ENCODE measurements at places on chromosomes 6 and 20.

GRCh38 chr20:37544386-37544785 lies 16.7 kb upstream of the BLCAP start:
- no peak for DNase-seq

DNA sequence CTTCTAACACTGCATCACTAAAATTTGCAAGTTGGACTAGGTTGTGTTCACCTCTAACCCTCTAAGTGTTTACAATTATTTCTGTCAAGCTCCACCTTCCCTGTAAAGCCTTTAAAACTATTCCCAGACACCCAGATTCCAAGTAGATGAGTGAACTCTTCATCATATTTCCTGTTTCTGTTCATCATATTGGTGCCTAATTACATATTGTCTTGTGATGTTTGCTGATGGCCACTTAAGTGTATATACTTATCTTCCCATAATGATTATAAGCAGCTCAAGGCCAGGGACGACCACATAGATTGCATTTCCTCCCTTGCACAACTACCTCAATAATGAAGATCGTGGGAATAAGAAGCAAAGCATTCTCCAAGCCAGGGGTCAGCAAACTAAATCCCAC lies 16.8 kb downstream of the TNFRSF21 start:
- DNase-seq = no peak

GRCh38 chr20:6841128-6841527 lies 73.6 kb downstream of the BMP2 start:
- DNase-seq = no peak

DNA sequence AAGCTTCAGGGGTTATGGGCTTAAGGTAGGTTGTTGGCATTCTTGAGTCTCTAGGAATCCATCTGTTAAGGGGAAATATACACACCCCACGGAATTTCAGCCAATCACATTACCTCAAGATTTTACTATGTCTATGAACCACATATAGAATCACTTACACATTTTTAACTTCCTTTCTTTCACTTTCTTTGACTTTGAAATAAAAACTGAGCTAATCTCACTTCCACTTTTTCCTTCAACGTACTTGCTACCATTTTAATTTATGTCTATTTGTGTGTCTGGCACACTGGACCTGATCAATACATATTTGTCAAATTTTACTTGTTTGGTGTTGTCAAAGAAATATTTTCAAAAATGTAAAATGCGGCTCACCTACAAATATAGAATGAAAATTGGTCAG lies 545.4 kb upstream of the JAG1 start:
- no peak for DNase-seq

DNA sequence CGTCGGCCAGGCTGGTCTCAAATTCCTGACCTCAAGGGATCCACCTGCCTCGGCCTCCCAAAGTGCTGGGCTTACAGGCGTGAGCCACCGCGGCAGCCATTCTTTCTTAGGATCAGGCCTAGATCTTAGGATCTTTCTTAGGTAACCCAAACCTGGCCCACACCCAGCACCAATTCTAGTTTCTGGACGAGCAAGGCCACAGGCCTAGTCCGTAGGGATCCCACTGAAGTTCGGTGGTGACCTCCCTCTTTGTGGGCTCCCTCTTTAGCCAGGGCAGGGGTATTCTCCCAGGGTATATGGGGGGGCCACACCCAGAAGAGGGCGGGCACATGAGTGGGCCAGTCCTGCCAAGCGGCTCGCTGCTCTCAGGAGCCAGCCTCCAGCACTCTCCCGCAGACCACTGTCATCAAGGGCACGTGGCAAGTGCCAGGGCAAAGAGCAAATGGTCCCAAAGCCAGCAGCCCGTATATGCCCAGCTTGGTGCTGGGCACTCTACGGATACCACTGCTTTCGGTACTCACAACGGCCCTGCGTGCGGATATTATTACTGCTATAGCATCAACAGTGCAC lies 6.5 kb downstream of the PXDC1 start:
- no peak for DNase-seq

DNA sequence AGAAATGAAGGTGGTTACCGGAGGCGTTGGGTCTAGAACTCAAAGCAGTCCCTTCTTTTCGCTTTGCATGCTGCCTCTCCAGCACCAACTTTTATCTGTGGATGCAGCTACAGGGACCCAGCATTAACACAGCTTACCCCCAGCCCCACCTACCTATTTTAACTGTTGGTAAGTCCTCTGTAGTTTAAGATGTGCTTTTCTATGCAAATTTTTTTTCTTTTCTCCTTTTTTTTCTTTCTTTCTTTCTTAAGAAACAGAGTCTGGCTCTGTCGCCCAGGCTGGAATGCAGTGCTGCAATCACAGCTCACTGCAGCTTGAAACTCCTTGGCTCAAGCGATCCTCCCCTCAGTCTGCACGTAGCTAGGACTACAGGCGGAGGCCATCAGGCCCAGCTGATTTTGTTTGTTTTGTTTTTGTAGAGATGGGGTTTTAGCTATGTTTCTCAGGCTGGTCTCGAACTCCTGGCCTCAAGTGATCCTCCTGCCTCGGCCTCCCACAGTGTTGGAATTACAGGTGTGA lies 6.5 kb upstream of the USP45 start:
- DNase-seq = no peak

GRCh38 chr6:84979541-84979940 lies 215.1 kb upstream of the TBX18 start:
- DNase-seq = no peak

GRCh38 chr6:36618366-36619355 lies 24.5 kb downstream of the SRSF3 start:
- no peak for DNase-seq

DNA sequence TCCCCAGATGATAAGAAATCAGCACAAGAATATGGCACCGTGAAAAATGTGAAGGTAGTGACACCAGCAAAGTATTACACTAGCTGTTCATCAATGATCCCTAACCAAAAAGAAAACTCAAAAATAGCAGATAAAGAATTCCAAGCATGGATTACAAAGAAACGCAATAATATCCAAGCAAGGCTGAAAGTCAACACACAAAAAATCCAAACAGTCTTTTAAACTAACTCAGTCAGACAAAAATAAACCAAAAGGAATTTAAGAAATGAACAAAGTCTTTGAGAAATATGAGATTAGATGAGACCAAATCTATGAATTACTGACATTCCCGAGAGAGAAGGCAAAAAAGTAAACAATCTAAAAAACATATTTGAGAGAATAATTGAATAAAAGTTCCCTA lies 976.1 kb upstream of the MAP3K7 start:
- no peak for DNase-seq

- peak; percentile 53 for DNase-seq
These were observed 55.0 kb downstream of the GNAS start for GRCh38 chr20:58907320-58908137.

DNA sequence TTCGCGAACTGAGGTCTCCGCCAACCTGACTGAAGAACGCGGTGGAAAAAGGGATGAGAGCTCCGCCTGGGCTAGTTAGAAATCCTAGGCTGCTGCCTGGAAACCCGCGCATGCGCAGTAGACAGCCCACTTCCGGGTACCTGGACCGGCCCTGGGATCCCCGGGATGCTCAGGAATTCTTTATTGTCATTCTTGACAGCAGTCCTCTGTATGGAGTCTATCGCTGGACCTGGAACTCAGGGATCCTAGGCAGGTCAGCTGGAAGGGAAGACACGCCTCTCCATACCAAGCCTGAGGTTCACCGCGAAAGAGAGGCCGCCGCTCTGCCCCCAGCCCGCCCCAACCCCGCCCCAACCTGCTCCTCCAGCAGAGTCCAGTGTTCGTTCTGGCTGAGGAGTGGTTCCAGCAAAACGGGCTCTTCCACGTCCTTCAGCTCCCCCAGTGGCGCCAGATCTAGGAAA lies 1379.2 kb upstream of the DEFB115 start:
- peak; percentile 30 for DNase-seq

DNA sequence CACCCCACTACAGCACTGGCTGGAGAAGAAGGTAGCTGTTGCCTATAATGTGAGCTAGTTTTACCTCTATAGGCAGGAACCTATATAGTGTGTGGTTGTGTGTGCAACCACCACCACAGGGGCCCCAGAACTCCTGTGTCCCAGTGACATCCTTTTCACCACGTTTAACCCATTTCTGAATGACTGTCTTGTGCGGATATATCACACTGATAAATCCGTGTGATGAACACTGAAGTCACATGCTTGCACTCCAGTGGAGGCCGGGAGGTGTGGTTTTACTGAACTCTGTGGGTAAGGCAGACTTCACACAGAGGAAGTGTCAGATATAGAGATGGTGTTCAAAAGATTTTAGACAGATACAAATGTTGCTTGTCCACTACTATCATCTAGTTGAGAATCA lies 32.5 kb downstream of the SDHAF4 start:
- peak; percentile 7 for DNase-seq

DNA sequence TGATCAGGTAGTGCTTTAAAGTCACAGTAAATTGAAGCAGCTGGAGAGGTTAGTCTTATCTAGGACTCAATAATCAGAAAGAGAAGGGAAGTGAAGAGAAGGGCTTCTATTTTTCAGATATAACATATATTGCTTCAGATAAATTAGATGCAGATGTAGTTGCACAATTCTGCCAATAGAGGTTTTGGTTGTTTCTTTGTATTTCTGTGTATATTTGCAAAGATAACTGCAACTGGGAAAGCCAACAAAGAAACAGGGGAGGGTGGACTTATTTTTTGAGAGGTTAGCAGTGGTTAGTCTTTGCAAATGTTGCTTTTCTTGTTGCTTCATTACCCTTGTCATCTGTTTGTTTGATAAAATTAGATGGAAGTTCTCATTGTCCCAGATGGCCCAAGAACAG lies 106.6 kb downstream of the ADGRG6 start:
- no peak for DNase-seq

DNA sequence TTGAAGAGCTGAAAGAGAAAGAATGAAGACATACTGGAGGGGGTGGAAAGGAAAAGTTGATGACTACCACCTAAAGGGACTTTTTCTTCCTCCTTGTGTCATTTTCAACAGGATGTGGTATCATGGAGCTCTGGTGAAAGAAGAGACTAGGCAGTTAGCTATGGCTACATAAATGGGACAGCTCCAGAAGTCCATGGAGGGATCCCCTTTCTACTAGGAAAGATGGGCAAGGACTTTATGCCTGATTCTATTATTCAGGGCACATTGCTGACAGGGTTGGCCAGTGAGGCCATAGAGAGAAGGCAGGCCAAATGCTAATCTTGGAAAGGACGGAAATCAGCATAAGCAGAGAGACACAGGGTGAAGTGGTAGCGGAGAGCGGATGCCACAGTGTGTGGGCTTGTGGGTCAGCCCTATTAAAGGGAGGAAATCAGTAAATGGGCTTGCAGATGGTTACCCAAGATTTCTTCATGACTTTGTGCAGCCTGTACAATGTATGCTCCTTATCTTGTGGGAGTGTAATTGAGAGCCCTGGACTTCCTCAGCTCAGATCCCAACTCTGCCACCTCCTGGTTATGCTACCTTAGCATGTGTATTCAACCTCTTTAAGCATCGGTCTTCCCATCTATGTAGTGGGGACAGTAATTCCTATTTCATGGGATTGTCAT lies 77.4 kb upstream of the TMEM170B start:
- peak; percentile 24 for DNase-seq

DNA sequence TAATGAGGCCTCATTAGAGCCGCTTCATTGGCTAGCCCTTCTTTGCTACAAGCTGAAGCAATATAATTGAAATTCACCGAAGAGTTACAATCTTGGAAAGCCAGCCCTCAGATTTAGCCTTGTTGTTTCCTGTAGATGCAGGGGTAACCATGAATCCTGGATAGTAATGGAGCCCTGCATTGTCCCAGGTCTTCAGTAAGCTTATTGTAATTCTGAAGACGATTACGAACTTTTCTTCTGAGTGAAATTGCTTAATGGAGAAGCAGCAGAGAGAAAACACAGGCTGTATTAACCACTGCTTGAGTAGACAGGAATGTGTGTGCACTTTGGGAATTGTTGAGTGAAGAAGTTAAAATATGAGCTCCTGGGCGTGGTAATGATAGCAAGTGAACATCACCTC lies 26.3 kb upstream of the NAA20 start:
- DNase-seq = no peak

DNA sequence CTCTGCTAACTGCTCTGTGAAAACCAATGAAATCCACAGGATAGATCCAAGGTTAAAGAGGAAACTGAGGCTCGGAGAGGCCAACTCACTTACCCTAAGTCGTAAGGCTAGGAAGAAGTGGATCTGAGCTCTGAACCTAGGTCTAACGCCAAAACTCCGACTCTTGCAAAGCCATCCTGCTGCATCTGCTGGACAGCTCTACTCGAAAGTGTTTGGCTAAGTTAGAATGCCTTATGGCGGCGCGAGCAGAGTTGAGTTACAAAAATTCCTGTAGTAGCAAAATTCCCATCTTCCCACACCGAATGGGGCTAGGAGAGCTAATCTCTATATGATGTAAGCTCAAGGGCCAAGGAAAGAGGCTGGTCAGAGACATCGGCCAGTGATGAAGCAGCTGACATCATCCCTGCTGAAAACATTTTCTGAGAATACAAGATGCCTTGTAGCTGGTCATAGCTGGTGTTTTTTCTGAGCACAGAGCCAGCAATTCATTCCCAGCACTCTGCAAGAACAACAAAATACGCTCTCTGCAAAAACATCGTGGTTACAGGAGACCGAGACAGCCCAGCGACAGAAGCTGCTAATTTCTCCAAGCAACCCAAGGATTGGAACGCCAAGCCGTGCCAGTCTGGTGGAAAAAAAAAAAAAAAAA lies 1.8 kb downstream of the SPATA2 start:
- no peak for DNase-seq

DNA sequence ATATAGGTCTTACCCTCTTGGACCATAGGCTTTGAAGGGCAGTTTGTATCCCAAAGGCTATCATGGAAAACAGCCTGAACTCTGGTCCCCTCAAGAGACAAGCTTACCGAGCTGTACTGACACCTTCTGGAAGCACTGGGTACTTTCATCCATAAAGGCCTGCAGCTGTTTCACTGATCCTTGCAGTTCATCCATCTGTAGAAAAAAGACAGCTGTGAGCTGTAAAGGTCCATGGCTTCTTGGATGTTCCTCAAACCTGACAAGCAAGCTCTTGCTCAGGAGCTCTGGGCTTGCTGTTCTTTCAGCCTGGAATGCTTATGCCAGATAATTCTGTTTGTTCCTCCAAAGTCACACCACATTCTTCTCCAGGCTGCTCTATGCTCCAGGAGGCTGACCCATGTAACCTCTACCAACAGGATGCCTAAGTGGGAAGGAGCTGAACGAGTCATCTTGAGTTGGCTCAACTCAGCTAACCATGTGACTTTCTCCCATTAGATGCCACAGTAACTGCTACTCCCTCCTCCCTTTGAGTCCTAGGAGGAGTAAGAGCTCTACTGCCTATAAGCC lies 8.8 kb upstream of the NDRG3 start:
- DNase-seq = peak; percentile 34

DNA sequence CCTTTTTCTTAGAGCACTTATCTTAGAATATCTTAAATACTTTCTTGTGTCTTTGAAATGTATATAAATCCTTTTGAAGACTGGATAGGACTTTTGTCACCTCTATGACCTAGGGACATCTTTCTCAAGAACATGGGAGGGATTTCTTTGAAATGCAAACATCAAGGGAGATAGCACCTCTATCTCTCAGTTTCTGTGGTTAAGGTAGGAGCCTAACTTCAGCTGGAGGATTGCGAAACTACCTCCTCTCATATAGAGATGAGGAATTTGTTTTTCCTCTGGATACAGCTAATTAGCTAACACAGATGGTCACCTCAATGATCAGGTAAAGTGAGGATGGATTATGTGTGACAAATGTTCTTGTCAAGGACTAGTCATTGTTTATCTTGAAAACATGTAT lies 631.3 kb upstream of the IMPG1 start:
- no peak for DNase-seq

- DNase-seq = no peak
These were observed 217.6 kb downstream of the SIM1 start for GRCh38 chr6:100247123-100247522.

Data from stimulated activated CD4-positive, alpha-beta T cell treated with anti-CD3 and anti-CD28 coated beads, Interleukin-15, amount 100 ng/mL, for 24 hours (primary cell).